Fibroblast of skin of right biceps (primary cell): ENCODE measurements at places on chromosomes 2 and 18.

DNA sequence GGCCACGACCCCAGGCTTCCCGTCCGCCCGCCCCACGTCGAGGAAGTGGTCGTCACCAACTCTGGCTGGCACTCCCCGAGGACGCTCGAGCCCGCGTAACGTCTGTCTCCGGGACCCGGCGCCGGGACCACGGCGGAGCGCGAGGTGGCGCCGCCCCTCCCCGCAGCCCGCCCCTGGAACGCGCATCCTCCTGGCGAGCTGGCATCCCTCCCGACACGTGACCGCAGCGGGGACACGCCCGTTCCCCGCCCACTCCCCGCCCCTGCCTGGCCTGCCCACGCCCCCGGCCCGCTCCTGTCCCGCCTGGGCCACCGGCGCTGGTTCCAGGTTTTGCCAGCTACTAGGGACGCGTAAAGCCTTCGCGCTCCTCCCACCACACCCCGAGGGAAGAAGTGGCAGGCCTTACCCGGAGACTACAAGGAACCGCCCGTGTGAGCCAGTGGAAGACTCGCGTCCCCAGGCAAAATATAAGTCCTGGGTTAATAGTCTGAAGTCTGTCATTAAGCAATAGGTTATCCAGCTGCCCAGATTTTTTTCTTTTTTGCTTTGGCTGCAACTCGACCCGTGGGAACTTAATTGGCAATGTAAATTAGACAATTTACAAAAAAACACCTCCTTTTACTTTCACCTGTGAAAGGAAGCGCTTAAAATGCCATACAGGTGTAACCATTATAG is at the start of gene OSBPL1A:
Gene OSBPL1A (minus strand): TSS at position 131 of the 675 bp plus-strand sequence. CDS start 20,291 bp downstream, outside the sequence.
- DNase-seq, result peak; percentile 95

GRCh38 chr2:152440049-152440448 is 105.1 kb downstream of the FMNL2 start:
- DNase-seq, result no peak

DNA sequence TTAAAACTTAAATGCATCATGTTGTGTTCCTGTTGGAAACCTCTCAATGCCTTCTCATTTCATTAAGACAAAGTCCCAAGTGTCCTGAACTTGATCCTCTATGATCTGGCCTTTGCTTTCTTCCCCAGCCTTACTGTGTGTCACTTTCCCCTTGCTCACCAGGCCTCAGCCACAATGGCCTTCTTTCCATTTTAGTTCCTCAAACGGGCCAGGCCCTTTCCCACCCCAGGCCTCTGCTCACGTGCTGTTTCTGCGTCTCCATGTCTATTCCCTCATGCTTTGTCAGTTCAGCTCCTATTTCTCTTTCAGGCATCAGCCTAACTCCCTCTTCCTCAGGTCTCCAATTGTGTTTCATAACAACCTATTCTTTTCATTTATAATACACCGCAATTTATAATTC is 19.5 kb downstream of the CXCR4 start:
- no peak for DNase-seq

GRCh38 chr18:60599267-60599666 is 226.7 kb upstream of the MC4R start:
- DNase-seq, result no peak

DNA sequence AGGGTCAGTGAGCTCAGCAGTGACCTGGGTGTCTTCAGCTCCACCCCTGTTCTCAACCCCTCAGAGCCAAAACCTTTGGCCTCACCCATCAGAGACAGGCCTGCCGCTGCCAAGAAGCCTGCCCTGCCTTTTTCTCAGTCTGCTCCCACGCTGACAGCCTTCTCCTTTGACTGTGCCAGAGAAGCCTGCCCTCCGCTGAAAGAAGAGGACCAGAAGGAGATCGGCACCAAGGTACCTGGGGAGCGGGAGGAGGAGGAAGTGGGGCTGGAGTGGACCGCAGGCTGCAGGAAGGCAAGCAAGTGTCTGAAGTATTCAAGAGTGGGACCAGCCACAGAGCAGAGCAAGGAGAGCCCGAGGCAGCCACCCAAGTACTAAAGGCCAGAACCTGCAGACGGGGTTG is 33.2 kb downstream of the TOGARAM2 start:
- no peak for DNase-seq

GRCh38 chr18:13643261-13643751 is 83.1 kb downstream of the FAM210A start:
- no peak for DNase-seq

- DNase-seq, result peak; percentile 19
Observed at GRCh38 chr2:64329848-64330247, 124.1 kb upstream of the LGALSL start.

DNA sequence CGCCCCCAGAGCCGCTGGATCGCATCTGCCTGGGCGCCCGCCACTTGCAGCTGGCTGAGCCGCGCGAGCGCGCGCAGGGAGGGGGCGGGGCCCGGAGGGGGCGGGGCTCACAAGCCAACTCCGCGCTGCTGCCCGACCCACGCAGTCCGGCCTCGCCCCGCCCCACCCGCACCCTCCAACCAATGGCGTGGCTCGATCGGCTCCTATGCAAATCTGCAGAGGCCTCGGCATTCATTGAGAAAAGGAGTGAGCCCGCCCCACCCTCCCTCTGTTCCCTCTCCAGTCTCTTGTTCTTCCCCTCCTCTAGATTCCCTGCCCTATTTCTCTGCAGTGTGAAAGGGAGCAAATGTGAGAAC is at the start of gene ALK:
Gene ALK (minus strand): TSS at position 27 of the 356 bp plus-strand sequence. CDS start 927 bp downstream, outside the sequence.
- DNase-seq, result peak; percentile 87
